ENCODE measurements at places on chromosomes 1 and 21.

GRCh38 chr21:37770461-37770860, 145.8 kb downstream of the KCNJ6 start:
- no peak for DNase-seq

DNA sequence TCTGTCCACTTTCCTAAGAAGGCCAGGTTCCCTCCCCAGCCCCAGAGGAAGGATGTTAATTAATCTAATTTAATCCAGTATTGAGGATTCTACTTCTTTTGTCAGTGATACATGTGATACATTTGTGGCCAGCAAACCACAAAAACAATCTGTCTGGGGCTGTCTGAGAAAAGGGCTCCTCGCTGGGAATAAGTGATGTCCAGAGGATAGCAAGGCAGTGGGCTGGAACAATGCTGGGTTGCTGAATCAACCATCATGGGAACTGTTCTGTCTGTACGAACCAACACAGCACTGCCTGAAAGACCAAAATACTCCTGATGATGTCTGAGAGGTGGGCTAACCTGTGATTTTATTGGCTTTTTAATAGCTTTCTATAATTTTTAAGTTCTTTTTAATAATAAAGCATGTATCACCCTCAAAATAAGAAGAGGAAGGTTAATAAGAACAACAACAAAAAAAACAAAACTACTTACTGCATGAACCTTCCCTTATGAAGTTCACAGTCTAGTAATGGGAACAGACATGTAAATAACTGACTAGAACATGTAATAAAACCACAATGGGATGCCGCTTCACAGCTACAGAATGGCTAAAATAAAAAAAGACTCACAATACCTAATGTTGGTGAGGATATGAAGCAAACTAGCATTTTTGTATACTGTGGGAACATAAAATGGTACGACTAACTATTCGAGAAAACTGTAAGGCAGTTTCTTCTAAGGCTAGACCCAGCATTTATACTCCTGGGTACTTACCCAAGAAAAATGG, 11.4 kb upstream of the ADAR start:
- no peak for DNase-seq

DNA sequence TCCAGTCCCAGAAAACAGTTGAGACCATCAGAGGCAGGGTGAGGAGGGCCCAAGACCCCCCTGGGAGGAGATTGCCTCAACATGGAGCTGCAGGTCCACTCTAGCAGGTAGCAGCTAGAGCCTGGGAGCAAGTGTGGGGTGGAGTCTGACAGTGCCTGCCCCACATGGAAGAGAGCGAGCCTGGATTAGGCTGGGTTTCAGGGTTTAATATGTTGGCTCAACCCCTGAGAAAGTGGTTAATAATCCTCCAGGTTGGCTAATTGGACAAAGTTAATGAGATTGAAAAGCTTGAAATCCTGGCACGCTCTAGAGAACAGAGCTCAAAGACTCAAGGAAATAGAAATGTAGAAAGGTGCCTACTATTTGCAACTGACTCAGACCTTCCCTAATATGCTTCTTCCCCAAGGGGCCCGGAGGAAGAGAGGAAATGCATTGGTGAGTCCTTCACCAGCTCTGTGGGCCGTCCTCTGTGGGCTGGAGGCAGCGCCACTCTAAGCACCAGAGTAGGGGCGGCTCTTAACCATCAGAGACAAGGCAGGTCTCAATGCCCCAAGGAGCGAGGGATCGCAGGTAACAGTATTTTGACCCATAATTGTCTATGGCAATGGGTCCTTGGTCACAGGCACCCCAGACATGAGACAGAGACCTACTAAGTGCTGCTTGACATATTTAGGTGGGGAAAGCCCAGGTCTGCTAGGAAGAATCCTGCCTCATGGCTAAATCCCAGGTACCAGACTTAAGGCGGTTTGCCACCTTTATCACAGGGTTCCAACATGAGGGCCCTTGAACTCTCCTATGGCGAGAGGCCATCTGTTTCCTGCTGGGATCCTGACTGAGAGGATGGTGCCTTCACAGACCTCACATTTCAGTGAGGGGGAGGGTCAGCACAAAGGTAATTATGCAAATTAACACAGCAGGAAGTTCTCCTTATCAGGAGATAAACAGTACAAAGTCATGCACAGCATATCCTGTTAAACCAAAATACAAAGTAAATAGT, 33.8 kb downstream of the RSPH1 start:
- DNase-seq: no peak

DNA sequence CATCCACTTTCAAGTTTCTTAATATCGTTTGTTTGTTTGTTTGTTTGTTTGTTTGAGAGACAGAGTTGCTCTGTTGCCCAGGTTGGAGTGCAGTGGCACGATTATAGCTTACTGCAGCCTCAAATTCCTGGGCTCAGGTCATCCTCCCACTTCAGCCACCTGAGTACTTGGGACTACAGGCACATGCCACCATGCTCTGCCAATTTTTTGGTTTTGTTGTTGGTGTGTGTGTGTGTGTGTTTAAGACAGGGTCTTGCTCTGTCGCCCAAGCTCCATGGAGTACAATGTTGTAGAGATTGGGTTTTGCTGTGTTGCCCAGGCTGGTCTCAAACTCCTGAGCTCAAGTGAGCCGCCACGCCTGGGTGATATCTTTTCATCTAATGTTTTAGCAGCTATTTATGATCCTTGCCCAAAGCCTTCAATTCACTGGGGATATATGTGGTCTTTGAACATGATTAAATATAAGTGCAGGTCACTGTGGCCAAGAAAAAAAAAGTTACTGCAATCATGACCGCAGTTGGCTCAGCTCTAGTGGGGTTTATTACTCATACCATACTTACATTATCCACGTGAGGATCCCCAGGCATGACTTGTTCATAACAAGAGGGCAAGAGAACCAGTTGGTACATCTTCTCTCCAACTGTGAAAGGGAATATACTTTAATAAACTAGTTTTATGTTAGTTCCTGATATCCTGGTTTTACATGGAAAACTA, 8.0 kb downstream of the RRP1B start:
- no peak for DNase-seq

DNA sequence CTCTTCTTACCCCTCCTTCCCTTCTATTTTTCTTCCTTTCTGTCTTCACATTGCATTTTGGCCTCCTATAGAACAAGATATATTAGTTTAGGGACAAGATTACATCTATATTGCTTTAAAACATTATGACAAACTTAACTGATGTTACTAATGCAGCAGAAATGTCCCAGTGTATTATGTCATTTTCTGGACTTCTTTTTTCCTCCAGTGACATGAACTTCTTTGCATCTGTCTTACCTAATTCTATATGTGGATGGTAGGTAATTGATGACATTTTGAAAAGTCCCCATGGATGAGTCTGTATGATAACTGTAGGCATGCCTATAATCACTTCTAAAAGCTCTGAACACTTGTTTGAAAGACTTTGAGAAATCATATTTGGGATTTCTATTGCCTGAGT, 89.5 kb downstream of the FNBP1L start:
- DNase-seq: no peak

DNA sequence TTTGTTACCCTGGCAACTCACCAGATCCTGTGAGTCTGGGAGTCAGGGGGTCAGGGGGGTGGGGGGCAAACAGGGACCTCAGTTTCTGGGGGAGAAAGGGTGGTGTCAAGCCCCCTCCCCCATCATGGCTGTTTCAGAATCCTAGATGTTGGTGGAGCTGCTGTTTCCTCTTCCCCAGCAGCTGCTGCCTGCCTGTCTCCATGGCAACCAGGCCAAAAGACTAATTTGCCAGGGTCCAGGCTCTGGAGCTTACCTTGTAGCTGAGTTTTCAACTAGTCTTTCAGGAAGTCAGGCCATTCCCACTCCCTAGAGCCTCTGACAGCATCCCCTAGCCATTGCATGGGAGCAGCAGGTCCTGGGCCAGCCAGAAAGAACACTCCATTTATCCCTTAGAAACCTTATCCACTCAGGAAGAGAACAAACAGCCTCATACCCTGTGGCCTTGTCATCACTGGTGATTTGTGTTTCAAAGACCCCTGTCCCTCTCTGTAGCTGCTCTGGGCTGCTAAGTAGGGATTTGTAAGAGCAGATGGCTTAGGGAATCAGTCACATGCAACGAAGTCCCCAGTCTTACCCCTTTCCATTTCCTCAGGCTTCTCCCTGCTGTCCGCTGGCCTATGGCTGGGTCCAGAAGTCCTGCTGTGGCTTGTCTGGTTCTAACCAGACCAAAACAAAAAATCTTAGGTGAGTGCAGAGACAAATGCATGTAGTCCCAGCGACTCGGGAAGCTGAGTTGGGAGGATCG, 21.5 kb upstream of the STMN1 start:
- DNase-seq: no peak

- peak; percentile 44 for DNase-seq
Measured at GRCh38 chr1:233904633-233905415, at the start of gene SLC35F3. SLC35F3 (plus strand) TSS chr1:233904676.

DNA sequence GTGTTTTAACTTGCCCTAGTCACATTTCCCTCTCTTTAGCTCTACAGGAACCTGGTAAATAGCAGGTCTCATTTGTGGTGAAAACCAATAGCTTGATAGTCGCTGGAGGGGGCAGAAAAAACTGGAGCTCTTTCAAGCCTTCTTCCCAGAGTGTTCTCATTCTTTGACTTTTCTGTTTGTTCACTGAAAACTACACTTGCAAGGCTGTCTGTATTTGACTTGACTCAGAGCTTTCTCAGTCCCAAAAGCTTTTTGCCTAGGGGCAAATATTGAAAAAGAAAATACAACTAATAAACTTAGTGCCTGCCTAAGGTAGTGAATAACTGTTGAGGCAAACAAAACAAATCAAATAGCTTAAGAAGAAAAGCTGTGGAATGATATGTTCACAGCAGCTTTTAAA, 217.1 kb upstream of the CHRM3 start:
- no peak for DNase-seq
